ENCODE measurements at places on chromosomes 16 and 17.
A peak's percentile ranks its signal among the peaks of the same experiment; 100 is the strongest.

GRCh38 chr16:73172241-73172972, 124.5 kb upstream of the ZFHX3 start:
- DNase-seq = peak; percentile 85

DNA sequence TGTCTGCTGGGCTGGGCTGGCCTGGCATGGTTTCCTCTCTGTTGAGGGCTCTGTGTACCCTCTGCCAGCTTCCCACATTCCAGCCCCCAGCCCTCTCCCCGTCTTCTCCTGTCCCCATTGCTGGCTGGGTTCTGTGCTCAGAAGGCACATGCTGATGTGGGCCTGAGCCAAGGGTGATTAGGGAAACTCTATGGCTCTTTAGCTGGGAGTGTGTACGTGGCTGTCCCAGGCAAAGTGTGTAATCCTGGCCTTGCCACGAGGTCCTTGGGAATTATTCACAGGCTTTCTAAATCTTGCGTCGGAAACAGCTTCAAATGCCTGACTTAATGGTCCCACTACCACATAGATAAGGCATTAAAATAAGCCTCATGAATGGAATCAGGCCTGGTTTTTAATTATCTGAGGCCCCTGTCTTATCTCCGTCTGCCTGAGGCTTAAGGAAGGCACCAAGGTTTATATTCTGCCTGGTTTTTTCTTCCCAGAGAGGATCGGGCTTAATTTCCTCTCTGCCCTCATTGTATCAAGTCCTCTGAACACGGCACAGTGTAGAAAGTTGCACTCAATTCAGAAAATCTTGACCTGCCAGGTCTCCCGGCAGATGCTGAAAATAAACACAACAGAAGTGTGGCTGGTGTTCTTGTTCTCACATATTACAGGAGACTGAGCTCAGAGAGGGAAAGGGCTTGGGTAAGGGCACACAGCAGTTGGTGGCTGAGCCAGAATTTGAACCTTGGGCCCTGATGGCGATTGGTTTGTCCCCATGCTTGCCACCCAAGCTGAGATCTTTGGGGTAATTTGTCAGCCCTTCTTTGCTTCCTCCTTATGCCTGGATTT, 52.9 kb upstream of the LGALS9 start:
- DNase-seq = no peak

DNA sequence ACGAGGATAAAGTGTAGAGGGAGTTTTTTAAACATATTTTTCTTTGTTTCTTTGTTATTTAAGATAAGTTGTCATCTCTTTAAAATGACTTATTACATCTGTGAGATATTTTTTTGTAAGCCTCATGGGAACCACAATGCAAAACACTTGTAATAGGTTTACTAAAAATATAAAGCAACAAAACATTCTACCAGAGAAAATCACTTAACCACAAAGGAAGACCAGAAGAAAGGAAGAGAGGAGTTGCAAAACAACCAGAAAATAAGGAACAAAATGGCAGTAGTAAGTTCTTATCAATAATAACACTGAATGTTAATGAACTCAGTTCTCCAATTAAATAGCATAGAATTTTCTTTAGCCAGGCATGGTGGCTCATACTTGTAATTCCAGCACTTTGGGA, 22.9 kb downstream of the DHRS7B start:
- no peak for DNase-seq

GRCh38 chr17:62024866-62025265, 40.2 kb downstream of the MED13 start:
- DNase-seq = no peak

DNA sequence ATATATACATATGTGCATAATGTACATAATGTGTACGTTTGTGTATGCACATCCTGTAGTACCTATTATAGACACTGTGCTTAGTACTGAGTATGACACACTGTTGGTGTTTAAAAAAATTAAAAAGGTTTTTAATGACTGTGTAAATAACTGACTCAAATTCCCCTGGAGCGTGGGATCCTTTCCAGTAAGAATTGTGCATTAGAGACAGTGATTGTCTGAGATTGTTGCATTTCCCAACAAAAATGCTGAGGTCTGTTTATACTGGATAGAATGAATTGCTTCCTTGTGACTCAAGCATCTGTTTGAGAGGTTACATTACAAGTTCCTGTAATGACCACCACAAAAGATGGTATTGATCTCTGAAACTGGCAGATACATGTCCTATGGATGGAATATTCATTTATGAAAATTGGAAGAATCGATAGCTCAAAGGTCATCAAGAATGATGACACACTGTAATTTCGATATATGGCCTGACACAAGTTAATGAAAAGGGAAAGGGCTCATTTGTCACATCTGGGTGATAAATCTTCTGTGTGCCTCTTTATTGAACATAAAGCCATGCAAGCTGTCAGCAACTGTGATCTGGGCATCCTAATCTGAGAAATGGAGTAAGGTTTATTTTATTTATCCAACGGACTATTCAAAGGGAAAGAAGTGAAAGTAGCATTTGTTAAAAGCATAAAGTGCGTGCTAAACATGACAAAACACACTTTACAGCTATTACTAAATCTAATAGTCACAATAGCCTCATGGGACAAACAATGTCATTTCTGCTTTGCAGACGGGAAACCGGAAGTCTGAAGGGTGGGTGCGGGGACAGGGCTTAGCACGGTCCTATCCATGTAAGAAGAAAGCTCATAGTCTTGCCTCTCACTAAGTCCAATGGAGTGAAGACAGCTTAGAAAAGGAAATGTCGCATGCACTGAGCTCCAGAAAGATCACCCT, 228.8 kb downstream of the CDH11 start:
- DNase-seq = peak; percentile 71

DNA sequence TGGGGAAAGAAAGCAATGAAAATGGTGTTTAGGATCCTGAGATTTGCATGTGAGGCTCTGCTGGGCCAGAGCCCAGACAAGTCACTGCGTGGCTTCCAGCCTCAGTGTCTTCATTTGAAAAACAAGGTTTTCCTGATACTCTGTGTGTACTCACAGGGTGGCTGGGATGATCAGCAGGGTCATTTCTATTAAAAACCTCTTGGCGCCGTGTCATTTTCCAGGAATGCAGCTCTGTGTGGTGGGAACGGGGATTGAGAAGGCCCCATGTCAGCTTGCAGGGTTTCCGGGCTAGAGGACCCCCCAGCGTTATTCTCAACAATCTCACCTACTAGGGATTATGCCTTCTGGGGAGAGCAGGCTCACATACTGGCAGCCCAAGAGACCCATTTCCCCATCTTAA, 73.5 kb downstream of the FOXL1 start:
- DNase-seq = no peak

DNA sequence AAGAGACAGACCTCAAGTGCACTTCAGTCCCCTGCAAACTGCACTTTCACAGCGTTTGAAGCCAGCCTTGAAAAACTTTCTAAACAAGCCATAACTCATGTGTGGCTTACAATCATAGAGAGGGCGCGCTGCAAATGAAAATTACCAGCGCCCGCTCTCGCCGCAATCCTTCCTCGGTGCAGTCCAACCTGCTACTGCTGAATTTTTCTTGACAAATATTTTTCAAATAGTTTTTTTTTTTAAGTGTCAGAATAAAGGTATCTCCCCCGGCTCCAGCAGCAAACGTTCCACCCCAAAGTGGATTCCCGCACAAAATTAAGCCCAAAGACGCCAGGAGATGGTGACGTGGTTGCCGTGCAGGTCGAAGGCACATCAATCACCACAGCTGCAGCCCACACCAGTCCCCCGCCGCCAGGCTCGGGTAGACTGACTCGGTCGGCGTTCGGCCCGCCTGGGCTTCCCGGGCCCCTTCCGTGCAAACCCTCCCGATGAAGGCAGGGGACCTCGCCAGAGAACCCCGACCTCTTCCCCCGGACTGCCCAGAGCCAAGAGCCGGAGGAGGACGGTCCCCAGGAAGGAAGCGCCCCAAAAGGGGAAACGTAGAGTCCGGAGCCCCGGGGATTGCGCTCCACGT, 630 bp downstream of the GRB2 start:
- DNase-seq = no peak

GRCh38 chr16:67283039-67283825, 3.9 kb downstream of the PLEKHG4 start:
- DNase-seq = no peak

DNA sequence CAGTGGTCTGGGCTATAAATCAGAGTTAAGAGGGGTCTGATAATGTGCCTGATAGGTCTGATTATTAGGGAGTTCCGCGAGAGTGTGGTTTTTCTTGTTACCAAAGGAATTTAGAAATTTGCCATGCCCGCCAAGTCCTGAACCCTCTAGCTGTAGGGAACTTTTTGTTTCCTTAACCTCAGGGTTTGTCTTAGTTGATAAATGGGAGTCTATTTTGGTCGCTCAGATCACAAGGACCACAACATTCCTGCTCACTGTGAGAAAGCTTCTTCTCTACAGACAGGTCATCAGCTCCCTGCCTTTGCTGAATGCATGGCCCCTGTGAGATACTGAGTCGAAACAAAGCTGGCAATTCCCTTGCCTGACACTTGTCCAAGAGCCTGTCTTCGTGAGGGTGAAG, 497.8 kb downstream of the HS3ST4 start:
- DNase-seq = no peak

DNA sequence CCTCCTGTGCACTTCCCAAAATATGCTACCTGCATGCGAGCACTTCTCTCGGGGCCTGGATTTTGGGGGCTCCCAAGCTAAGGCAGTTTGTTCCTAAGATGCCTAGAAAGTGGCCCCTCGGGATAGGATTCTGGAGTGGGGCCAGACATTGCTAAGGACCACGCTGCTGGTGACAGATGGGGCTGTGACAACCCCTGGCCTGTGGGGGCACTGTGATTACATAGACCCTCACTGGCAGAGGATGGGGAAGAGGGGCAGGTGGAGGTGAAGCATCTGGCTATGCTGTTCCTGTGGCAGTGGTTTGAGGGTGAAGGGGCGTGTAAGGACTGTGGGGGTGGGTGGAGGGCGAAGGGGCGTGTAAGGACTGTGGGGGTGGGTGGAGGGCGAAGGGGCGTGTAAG, 128.4 kb downstream of the ENGASE start:
- DNase-seq = no peak

DNA sequence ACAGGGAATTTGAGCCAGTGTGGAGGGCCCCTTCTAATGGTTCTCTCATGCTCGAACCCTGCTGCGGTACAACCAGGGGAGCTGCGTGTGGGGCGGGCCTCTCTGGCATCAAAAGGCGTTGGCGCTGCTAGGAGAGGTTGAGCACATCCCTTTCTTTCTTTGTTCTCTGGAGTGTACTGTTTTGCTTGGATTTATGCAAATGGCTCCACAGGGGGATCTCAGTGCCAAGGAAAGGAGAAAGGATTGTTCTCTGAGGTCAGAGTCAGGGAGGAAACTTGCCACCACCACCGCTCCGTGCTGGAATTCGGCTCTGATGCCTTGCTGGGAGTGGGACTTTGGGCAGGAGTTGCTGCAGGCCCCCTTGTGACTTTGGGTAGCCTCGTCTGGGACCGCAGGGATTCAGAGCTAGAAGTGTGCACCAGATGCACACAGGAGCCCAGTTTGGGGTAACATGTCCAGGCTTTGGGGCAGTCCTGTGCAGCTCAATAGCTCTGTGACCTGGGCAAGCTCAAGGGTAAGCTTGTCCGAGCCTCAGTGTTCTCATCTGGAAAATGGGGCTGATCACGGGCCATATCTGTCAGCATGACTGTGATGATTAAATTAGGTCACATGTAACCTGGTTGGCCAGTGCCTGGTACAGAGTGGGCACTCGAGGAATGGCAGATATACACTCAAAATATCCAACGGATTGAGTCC, 353.0 kb upstream of the EEF2KMT start:
- DNase-seq = no peak

- peak; percentile 84 for DNase-seq
Observed at GRCh38 chr16:17404941-17405689, 65.6 kb downstream of the XYLT1 start.

- no peak for DNase-seq
Observed at GRCh38 chr17:82036634-82037091, 834 bp downstream of the DCXR start.

DNA sequence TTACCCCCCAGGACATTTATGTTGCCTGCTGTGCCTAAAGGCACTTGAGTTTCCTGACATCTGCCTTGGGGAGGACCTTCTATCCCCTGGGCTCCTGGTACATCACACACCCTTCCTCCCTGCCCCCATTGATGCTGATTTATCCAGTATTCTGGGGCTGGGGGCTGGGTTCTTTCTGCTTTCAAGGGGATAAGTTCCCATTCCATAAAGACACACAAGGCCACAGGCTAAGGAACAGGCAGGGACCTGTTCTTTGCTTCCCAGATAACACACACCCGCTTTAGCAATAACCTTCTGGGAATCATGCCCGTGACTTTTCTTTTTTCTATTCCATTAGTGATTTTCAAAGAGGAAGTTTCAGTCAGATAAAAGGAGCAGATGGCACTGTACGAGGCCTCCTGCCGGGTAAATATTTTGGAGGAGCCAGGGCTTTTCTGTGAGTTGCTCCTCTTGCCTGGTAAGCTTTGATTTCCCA, 30.6 kb downstream of the CHD9 start:
- DNase-seq = no peak

DNA sequence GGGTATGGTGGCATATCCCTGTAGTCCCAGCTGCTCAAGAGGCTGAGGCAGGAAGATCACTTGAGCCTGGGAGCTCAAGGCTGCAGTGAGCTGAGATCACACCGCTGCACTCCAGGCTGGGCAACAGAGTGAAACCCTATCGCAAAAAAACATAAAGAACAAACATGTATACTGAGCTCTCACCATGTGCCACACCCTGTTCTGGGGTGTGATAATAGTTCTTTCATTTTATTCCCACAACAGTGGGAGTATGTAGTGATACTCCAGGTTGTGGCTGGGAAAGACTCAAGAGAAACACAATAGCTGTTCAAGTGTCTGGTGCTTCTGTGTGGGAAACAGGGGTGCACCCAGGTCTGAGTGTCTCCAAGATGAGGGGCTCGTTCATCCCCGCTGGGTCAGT, 90.7 kb downstream of the SOCS1 start:
- DNase-seq = no peak

DNA sequence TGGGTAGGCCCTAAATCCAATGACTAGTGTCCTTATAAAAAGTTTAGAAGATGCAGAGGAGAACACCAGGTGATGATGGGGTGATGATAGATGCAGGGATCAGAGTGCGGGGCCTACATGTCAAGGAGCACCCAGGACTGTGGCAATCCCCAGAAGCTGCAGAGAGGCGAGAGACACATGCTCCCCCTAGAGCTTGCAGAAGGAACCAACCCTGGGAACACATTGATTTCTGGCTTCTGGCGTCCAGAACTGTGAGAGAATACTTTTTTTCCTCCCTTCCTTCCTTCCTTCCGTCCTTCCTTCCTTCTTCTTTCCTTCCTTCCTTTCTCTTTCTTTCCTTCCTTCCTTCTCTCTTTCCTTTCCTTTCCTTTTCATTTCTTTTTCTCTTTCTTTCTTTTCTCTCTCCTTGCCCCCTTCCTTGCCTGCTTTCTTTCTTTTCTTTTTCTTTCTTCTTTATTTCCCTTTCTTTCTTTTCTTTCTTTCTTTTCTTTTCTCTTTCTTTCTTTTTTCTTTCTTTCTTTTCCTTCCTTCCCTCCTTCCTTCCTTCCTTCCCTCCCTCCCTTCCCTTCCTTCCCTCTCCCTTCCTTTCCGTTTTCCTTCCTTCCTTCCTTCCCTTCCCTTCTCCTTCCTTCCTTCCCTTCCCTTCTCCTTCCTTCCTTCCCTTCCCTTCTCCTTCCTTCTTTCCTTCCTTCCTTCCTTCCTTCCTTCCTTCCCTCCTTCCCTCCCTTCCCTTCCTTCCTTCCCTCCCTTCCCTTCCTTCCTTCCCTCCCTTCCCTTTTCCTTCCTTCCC, 134.3 kb downstream of the HAPSTR1 start:
- no peak for DNase-seq

All from COLO829 (cell line).